ENCODE measurements at places on chromosomes 7 and 10.

DNA sequence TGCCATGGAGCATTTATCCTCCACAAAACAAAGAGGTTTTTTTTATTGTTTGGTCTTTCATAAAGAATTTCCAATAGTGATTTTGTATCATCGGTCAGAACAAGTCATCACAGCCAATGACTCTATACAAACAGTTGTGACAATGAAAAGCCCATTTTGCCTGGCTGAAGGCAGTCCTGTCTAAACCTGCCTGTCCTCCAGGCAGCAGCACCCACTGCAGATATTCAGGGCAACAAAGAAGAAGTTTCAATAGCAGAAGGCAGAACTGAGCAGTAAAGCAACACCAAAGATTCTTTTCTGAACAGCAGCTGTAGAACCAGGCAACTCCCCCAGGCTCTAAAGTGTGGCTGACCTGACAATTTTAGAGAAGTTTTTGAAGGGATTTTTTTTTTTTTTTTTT, 169.4 kb downstream of the FGFR2 start:
- DNase-seq, result no peak

- no peak for DNase-seq
These were observed 18.0 kb upstream of the FGL2 start for GRCh38 chr7:77217474-77218185.

DNA sequence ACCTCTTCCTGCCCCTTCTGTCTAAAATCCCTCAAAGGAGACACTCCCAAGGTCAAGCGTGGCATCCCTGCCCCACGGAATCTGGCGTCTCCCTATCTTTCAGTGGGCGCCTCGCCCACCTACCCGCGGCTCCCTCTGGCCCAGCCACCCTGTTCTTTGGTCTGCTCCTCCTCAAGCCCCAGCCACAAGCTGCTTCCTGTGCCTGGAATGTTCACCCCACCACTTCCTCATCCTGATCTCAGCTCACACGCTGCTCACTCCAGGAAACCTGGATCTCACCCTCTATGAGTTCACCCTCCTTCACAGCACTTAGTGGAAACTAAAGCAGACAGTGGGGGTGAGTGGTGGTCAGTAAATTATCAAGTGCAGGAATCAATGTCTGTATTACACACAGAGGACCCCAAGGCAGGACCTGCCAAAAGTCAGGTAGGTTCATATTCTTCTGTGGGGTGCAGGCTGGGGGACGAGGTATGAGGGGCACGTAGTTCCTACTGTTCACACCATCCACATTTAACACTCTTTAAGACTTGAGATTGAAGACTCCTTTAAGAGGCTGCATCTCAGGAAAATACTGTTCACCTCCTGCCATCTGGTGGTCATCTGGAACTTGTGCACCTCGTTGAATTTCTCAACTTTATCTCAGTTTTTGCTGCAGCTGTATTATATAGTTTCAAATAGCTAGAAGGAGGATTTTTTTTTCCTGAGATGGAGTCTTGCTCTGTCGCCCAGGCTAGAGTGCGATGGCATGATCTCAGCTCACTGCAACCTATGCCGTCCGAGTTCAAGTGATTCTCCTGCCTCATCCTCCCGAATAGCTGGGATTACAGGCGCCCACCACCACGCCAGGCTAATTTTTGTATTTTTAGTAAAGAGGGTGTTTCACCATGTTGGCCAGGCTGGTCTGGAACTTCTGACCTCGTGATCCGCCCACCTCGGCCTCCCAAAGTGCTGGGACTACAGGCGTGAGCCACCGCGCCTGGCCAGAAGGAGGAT, 166.6 kb downstream of the ARHGAP21 start:
- peak; percentile 37 for DNase-seq

GRCh38 chr7:148790131-148790726, 91.5 kb downstream of the CUL1 start:
- no peak for DNase-seq

DNA sequence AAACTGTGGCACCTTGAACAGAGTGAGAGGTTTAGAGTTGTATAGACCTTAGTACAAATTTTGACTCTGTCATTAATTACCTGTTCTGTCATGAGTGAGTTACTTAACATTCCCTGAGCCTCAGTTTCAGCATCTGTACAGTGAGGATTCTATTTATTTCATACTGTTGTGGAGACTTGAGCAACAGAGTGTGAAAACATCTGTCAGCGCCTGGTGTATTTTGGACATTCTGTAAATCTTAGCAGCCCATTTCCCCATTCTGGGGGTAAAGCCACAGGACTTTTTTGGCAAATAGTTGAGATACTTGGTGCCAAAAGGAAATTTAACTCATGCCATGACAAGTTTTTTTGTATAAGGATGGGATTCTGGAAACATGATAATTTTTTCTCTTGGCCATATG, 94.8 kb downstream of the AUTS2 start:
- no peak for DNase-seq

- DNase-seq, result no peak
These were observed at the start of gene ABCB4 for GRCh38 chr7:87475359-87476178. Gene ABCB4 (minus strand): TSS chr7:87475680. CDS start chr7:87475465, 215 bp downstream.

DNA sequence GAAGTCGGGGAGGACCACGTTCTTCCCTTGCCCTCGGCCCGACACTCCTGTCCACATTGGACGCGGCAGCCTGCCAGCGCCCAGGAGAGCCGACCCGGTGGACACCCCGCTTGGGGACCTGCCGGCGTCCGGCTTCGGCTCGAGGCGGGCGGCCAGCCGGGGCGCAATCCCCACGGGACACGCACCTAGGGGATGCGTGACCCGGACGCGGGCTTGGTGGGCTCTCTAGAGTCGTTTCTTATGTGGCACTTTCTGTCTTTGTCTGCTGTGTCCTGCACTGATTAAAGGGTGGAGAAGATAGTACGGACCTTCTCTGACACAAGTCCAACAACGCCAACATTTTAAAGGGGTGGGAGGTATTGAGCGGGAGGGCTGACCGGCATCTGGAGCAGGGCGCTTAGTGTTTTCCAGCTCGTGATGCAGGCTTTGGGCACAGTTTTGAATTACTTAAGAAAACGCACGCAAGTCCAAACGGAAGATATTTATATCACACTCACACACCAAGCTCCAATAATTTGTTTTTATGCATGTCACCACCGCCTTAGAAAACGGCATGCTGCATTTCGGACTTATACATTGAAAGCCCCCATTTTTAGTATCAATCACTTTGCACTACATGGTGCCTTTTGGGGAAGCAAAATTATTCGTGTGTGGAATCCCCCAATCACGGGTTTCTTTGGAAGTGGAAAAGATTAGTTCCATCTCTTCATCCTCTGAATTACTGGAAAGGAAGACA, 3.9 kb upstream of the SPAG6 start:
- DNase-seq, result no peak

GRCh38 chr7:1045069-1046063, 1.0 kb downstream of the GPR146 start:
- DNase-seq, result no peak

GRCh38 chr10:95998255-95998784, 45.1 kb upstream of the CCNJ start:
- no peak for DNase-seq

DNA sequence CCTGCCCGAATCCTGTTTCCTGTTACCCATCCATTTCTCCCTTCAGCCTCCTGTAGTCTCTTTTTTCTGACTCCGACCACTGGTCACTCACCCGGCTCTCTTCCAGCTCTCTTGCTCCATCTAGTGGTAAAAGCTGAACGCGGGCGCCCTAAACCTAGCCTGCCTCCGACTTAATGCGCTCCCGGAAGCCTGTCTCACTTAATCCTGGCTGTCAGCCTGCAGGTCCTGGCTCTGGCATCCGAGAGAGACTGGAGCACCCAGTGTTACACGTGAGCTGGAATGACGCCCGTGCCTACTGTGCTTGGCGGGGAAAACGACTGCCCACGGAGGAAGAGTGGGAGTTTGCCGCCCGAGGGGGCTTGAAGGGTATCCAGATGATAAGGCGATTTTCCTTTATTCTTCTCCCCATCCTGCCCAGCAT, 10.3 kb downstream of the SUMF2 start:
- DNase-seq, result peak; percentile 91

DNA sequence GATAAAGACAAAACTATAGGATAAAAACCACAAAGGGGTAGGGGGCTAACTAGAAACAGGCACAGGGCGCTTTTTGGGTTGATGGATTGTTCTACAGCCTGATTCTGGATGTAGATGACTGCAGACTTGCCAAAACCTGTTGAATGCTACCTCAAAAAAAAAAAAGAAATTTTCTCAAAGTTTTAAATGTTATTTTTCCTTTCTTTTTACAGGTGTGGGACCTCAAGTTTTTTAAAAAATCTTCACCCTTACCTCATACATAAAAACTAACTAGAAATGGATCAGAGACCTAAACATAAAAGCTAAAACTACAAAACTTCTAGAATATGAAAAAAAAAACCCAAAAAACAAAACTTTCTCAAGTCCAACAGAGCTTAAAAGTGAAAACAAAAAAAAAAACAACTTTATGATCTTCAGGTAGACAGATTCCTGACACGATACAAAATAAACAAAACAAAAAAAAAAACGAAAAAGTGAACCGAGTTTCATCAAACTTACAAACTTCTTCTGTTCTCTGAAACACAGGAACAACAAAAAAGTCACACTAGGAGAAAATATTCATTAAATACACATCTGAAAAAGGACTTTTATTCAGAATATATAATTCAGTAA, 14.9 kb downstream of the RHEB start:
- DNase-seq, result no peak

DNA sequence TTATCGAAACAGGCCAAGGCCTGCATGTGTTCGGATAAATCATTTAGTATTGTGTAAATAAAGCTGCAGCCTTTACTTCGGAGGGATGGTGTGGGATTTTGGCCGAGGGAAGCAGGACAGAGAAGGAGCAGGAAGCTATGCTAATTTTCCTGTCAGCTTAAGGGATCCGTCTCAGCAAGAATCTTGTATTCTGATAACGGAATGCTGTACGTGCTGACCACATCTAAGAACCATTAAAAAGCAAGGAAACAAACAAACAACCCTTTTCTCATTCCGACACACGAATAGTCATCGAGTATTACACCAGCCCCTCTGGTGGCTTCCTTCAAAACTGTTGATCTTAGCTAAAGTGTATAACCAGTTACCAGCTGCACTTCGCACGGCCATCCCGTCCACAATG, 133.2 kb upstream of the TCF7L2 start:
- no peak for DNase-seq

GRCh38 chr7:113921363-113921762, 2.6 kb upstream of the PPP1R3A start:
- no peak for DNase-seq

GRCh38 chr7:102466097-102466496, 1.3 kb downstream of the LRWD1 start:
- no peak for DNase-seq

GRCh38 chr10:123883673-123884320, 7.8 kb downstream of the CPXM2 start:
- DNase-seq, result no peak

DNA sequence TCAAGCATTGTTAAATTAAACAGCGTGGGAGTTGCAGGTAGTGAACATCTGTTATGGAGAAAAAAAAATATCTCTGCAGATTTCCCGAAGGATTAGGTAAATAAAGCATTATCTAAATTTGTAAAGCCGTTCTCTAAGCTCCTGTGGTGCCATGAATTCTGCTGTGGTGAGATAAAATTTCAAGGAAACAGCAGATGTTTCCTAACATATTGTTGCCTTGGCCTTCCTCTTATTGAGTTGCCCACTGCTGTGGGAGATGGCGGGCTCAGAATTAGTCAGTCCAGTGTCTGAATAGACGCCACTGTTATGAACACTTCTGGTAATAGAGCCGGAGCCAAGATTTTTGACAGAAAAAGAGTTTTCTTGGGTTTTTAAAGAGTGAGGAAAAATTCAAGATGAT, 82.6 kb upstream of the ELMO1 start:
- DNase-seq, result no peak

GRCh38 chr7:132112657-132113056, 463.6 kb downstream of the PLXNA4 start:
- DNase-seq, result no peak

GRCh38 chr7:6578114-6579084, 1.1 kb downstream of the ZDHHC4 start:
- no peak for DNase-seq

DNA sequence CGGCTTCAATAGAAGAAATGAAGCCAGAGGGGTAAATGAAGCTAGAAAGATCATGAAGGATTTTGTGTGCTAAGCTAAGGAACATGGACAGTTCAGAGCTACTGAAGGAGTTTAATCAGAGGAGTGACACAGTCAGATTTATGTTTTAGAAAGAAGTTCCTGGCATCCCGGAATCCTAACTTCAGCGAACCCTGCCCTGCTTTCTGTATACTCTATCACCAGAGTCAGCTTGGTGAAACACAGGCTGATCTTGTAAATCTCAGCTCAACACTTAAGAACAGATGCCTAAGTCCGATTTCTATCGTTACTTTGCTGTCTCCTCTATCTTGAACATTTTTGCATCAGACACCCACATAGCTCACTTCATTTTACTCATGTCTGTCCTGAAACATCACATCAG, 9.1 kb downstream of the AHR start:
- DNase-seq, result no peak

DNA sequence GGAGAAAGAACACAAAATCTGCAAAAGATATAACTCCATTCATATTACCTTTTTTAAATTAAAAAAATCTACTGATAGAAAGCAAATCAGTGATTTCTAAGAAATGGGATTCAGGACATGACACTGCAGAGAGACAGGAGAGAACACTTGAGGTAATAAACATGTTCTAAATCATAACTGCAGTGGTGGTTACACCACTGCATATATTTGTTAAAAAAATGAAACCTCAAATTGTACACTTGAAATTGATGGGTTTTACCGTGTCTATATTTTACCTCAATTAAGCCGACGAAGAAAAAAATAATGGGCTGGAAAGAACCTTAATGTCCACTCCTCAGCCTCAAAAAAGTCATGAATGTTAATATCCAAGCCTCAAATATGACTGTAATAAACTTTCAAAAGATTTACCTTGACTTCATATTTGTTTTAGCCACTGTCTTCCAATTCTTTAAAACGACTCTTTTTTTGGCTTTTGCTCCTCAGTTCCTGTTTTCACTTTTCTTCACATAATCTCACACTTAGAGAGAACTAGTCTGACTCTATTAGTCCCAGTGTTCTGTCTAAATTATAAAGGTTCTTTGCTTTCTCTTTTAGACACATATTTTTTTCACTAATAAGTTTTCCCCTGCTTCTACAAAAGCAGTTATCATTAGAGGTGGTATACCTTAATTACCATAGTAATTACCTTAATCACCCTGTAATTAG, 502.4 kb downstream of the GRM8 start:
- no peak for DNase-seq

GRCh38 chr10:87658858-87659555, 671 bp upstream of the PAPSS2 start:
- DNase-seq, result peak; percentile 60

- DNase-seq, result no peak
These were observed 93.9 kb upstream of the AGR3 start for GRCh38 chr7:16975712-16976111.

- no peak for DNase-seq
These were observed 2.2 kb downstream of the CRTAC1 start for GRCh38 chr10:98028168-98028770.

GRCh38 chr7:37984750-37985390, 64.4 kb downstream of the EPDR1 start:
- no peak for DNase-seq

DNA sequence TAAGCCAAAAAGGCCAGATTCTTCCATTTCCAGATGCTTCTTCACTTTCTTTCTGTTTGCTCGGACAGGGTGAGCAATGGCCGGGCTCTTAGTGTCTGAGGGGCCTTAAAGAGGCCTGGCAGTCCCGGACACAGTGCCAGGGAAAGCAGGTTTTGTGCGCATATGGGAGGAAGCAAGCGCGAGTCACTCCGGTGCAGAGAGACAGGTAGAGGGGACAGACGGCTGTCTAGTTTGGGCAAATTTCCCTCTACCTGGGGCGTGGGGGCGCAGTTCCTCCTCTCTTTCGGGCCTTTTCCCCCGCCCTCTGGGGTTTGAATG, 4.7 kb downstream of the NEUROD6 start:
- no peak for DNase-seq

All from upper lobe of left lung (tissue), 6 donors.